NCI-H226 (cell line): ENCODE measurements at places on chromosomes 12 and 14.

DNA sequence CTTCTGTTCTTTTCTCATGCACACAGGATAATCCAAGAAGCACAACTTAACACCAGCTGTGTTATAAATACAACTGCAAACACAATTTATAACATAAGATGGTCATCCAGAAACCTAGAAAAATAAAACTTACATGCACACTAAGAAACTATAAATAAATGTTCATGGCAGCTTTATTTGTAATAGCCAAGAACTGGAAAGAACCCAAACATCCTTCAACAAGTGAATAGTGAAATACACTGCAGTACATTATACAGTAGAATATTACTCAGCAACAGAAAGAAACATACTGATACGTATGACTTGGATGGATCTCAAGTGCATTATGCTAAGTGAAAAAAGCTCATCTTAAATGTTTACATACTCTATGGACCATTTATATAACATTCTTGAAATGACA, 132.7 kb downstream of the SPTSSA start:
- no peak for DNase-seq

- no peak for DNase-seq
These were observed 62.4 kb upstream of the PSMC1 start for GRCh38 chr14:90193925-90194324.

DNA sequence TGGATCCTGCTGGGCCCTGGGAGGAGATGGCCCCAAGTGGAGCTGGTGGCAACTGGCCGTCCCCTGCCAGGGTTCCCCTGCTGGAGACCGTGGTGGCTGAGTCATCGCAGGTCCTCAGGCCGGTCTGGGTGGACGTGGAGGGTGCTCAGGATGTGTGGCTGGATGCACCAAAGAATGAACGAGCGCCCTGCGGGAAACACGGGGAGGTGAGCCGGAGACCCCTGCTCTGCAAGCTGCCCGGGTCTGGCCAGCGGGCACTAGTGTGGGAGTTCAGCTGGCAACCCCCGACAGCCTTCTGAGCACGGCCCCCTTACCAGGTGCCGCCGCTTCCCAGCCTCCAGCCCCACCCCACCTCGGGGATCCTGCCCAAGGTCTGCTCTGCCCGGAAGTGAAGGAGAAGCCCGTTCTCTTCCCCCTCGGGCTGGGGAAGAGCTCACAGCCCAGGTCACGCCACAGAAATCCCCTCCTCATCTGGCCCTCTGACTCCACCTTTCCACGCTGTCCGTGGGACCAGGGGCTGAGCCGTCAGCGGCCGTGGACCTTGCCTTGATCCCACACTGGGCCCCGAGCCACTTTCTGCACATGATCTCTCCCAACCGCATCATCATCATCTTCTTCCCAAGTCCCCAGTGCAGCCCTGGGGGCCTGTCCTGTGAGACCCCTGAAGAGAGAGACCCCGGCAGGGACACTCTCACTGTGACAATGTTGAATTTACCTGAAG, 165.5 kb downstream of the KIF26A start:
- no peak for DNase-seq

- DNase-seq: no peak
These were observed 33.0 kb upstream of the P2RX4 start for GRCh38 chr12:121176826-121177529.

GRCh38 chr12:19428246-19428645, 11.0 kb upstream of the AEBP2 start:
- peak; percentile 11 for DNase-seq

DNA sequence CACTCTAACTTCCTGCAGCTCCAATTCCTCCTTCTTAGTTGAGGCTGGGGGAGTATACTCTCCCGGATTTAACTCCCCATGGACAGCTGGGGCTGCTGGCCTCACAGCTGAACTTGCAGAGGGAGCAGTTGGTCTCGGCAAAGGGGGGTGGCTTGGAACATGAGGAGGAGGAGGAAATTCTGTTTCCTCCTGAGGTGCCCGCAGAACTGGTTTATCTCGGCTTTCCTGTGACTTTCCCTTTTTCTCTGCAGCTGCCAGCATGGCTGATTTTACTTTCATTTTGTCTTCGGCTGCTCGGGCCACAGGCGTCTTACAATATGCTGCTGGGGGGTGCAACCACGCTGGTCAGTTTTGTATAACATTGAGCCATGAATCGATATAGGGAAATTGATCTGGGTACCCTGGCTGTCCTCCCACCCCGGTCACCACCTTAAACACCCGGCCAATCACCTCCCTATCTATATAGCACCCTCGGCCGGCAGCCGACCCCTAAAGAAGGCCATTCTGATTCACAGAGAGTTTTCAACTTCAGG, 1317.6 kb downstream of the TMEM121 start:
- no peak for DNase-seq

GRCh38 chr12:127767656-127768055, 499.3 kb upstream of the TMEM132C start:
- DNase-seq: no peak

- peak; percentile 54 for DNase-seq
These were observed at the start of gene HOXC5 for GRCh38 chr12:54032627-54033100. Gene HOXC5, plus strand, starts transcription at chr12:54033050. Its CDS starts 73 bp downstream, at chr12:54033123.
